ENCODE measurements at places on chromosomes 12 and 14.

DNA sequence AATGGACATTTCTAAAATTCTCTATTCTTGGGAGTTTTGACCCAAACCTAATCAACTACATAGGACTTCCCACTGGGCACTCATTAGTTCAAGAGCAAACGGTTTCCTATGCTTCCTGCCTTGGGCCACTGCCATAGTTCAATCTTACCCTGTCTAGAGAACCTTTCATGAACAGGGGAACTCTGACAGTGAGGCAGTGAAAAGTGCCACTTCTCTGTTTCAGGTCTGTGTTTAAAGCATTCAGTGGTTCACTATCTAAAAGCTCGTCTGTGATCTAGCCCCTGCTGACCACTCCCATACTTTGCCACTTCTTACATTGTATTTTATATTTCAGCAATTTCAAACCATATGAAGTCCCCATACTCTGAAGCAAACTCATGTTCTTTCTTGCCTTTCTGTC lies 122.7 kb upstream of the IGF1 start:
- H3K4me1 ChIP-seq: no peaks in the 10 kb centered on the region
- H3K36me3 ChIP-seq: no peaks in the 10 kb centered on the region
- no peaks in the 10 kb centered on the region for H3K27me3 ChIP-seq
- no peak overlapping the region for H3K27ac ChIP-seq
- H3K4me3 ChIP-seq: no peak overlapping the region
- DNase-seq: no peak

- H3K4me3 ChIP-seq: no peak overlapping the region
- H3K4me1 ChIP-seq: no peaks in the 10 kb centered on the region
- H3K27me3 ChIP-seq: no peaks in the 10 kb centered on the region
- no peak overlapping the region for H3K27ac ChIP-seq
- no peaks in the 10 kb centered on the region for H3K36me3 ChIP-seq
Observed at GRCh38 chr12:127277882-127278281, 989.1 kb upstream of the TMEM132C start.

GRCh38 chr12:68340404-68341270 lies 8.5 kb upstream of the MDM1 start:
- no peaks in the 10 kb centered on the region for H3K36me3 ChIP-seq
- peaks cover 17% of the 10 kb centered on the region for H3K27me3 ChIP-seq
- H3K4me1 ChIP-seq: peaks cover 10% of the 10 kb centered on the region
- DNase-seq: no peak
- H3K27ac ChIP-seq: no peak overlapping the region
- H3K4me3 ChIP-seq: no peak overlapping the region

DNA sequence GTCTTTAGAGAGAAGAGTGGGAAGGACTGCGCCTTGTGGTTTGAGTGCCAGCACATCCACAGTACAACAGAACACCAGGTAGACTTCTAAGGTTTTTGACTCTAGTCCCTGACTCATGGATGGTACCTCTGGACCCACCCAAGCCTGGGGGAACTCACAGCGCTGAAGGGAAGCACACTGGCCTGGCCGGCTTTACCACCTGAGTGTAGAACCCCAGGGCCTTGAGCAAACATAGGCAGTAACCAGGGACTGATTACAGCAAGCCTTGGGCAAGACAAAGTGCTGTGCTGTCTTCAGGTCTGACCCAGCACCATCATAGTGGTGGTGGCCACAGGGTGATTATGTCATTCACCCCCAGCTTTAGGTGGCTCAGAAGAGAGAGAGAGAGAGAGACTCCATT lies 17.2 kb downstream of the EML5 start:
- no peaks in the 10 kb centered on the region for H3K4me1 ChIP-seq
- no peak overlapping the region for H3K27ac ChIP-seq
- H3K27me3 ChIP-seq: no peaks in the 10 kb centered on the region
- H3K36me3 ChIP-seq: no peaks in the 10 kb centered on the region
- H3K4me3 ChIP-seq: no peak overlapping the region

- H3K4me3 ChIP-seq: no peak overlapping the region
- H3K4me1 ChIP-seq: no peaks in the 10 kb centered on the region
- no peak overlapping the region for H3K27ac ChIP-seq
- H3K36me3 ChIP-seq: no peaks in the 10 kb centered on the region
- peaks cover 3% of the 10 kb centered on the region for H3K27me3 ChIP-seq
Observed at GRCh38 chr12:122199484-122200355, 3.8 kb upstream of the B3GNT4 start.
